Glomerular endothelial cell (primary cell): ENCODE measurements at places on chromosomes 4 and X. TPM values are rescaled to one million over a fixed set of nuclear protein-coding genes. Genes with fewer than 3 reads are reported as not detected.

Gene GALNTL6
- 0.35 and 0.39 TPM in 2 replicates for total RNA-seq

Gene ZDHHC15
- total RNA-seq = not detected in 2 replicates

Gene ITIH6
- total RNA-seq = under 0.01 TPM in 1 of 2 replicates, not detected in the other

GRCh38 chr4:71976523-71976922 lies 55.3 kb upstream of the NPFFR2 start:
- DNase-seq = no peak

Gene SYN1
- total RNA-seq = 0.15 and 0.88 TPM in 2 replicates

GRCh38 chr4:123824524-123824923 lies 427.9 kb downstream of the SPRY1 start:
- DNase-seq = no peak

Gene H2BW2
- not detected in 2 replicates for total RNA-seq

Gene ARMCX4
- total RNA-seq = 5.8 and 7.2 TPM in 2 replicates

DNA sequence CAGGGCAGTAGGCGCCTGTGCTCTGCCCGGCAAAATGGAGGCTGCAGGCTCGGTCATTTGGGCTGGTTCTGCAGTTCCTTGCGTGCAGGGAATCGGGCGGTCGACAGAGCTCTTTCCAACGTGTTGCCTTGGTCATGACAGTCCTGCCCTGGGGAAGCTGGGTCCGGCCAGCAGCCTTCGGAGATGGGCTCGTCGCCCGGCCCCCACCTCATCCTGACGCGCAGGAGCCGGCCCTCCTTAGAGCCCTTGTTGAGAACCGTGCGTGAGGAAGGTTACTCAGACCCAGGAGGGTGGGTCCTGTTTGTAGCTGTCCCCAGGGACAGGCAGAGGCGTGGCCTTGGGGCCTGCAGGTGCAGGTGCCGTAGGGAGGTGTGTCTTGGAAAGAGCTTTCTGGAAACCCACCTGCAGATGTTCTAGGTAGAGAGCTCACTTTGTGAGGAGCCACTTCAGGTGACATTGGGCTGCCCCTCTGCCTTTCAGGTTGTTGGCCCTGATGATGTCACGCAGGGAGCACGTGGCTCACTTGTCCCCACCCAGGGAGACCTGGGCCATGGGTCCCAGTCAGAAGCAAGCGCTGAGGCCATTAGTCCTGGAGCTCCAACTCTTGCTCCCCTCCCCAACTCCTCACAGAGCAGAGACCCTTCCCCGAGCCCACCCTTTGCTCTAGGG lies 15.2 kb upstream of the HGFAC start:
- no peak for DNase-seq

DNA sequence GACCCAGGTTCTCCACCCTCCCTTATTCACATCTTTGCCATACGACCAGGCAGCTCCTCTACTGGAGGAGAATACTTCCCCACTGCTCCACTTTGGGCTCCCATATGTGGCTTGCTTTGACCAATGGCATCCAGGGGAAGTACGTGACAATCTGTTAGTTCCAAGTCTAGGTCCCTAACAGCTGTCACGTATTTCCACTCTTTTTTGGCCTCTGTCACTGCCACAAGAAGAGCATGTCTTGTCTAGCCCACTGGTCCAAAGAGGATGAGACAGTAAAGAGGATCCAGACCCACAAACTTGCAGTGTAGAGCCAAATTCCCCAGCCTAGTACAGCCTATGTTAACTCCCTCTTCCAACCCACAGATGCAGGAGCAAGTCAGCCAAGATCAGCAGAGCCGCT lies 49.7 kb upstream of the GATB start:
- no peak for DNase-seq
